ENCODE measurements at places on chromosomes 6 and 20.

- no peak for DNase-seq
Observed at GRCh38 chr20:36483919-36484808, 57.2 kb upstream of the MYL9 start.

GRCh38 chr20:48891235-48892048 is 30.1 kb upstream of the ARFGEF2 start:
- no peak for DNase-seq

- DNase-seq: no peak
Observed at GRCh38 chr6:30234356-30234755, 21.1 kb upstream of the TRIM26 start.

GRCh38 chr6:159084493-159085091 is 39.8 kb upstream of the TAGAP start:
- no peak for DNase-seq

GRCh38 chr6:91088976-91089375 is 502.1 kb upstream of the MAP3K7 start:
- DNase-seq: no peak

DNA sequence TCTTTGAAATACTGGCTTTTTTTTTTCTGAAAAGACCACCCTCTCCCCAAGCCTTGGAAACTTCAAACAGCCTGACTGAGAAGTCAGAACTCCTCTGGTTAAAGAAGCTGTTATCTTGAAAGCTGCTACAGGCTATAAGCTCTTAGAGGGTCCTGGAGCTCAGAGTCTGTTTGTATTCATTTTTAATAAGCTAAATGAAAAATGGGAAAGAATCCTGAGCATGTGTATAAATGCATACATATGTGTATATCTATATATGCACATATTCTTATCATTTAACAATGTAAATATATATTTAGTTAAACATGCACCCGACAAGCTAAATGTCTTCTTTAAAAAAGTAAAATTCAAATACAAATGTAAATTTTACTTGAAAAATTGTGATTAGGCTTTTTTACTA is 494.9 kb upstream of the POU3F2 start:
- no peak for DNase-seq
